SHP77 (cell line): ENCODE measurements at places on chromosomes 11 and 22.

DNA sequence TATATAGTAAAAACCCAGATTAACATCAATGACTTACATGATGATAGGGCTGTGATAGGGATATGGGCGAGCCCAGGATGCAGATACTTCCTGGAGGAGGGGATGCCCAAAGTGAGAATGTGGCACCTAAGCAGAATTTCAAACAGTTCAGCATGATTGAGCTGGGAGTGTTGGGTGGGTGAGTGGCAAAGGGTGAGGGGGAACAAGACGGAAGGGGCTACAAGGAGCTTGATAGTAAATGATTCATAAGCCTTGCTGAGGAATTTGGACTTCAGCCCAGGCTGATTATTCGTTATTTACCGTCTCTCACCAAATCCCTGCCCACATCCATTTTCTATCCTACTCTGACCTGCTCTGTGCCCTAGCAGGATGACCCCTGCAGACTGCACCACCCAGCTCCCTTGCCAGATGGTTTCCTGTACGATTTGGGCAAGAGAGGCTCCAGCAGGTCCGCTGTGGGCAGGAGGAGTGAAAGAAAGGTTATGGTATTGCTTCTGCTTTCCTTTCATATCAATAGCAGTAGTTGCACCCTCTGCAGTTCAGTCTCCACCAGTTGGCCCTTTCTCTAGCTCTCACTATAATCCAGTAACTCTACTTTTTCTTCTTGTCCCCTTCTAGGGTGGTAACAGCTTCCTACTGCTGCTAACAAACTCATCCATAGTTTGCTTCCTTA lies 30.3 kb upstream of the SIK2 start:
- DNase-seq = no peak

DNA sequence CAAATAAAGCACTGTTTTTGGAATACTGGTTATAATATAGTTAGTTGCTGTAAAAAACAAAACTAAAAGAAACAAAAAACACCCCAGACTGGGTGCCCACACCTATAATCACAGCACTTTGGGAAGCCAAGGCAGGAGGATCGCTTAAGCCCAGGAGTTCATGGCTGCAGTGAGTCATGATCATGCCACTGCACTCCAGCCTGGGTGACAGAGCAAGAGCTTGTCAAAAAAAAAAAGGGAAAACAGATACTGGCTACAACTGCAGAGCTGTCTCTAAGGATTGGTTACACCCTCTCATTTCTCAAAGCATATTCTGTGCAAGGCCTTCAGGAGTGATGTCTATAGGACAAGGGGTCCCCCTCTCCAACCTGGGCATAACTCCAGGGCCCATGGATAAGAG lies 14.6 kb upstream of the STK33 start:
- no peak for DNase-seq

GRCh38 chr11:106468531-106468930 lies 391.1 kb downstream of the AASDHPPT start:
- DNase-seq = no peak

- no peak for DNase-seq
These were observed 3.8 kb downstream of the PIM3 start for GRCh38 chr22:49964136-49965090.

DNA sequence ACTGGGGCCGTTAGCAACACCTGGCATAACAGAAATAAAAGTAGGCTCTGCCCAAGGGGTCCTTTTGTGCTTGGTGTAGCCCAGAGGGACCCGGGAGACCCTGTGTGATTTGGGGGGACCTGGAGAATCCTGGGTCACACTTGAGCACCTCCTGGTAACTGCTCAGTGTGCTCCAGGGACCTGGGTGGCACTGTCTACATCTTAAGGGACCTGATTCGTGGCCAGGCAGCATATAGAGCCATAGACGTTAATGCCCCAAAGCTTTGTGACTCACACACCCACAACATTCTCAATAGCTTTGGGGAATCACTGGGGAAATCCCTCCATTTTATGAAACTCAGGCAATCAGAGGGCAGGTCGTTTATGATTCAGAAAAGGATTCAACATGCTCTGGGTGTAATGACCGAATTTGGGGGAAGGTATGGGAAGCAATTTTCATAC lies 3.6 kb upstream of the IGF2 start:
- no peak for DNase-seq

DNA sequence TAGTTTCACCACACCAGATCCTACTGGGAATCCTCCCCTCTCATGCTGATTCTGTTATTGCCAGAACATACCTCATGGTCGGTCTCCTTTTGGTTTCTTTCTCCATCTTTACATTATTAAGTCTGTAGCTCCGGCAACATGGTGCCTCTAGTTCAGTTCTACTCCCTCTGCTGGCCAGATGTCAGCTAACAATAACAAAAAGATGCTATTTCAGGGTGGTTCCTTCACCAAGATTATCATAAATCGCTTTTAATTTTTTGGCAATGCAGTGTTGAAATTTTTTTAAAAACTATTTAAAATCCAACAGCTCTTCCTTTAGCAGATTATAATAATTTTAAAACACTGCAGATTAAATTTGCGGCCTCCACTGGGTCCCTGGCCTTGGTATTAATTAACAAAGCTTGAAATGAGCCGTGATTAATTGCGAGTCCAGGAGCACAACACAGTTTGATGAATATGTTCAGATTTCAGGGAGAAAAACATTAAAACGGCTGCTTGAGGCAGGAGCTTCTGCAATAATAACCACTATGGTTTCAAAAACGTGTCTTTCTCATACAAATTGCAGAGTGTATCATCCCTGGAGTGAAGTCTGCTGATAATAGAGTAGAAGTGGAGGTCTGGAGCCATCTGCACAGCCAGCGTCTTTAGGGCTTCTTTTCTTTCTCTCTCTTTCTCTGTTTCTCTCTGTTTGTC lies 492.9 kb upstream of the KIRREL3 start:
- DNase-seq = peak; percentile 20
